Iris pigment epithelial cell (primary cell): ENCODE measurements at places on chromosomes 2 and 18.

- no peak for DNase-seq
These were observed 19.0 kb downstream of the RND3 start for GRCh38 chr2:150468350-150468960.

- DNase-seq: peak; percentile 42
These were observed 227.9 kb upstream of the SPRED2 start for GRCh38 chr2:65660340-65660739.

DNA sequence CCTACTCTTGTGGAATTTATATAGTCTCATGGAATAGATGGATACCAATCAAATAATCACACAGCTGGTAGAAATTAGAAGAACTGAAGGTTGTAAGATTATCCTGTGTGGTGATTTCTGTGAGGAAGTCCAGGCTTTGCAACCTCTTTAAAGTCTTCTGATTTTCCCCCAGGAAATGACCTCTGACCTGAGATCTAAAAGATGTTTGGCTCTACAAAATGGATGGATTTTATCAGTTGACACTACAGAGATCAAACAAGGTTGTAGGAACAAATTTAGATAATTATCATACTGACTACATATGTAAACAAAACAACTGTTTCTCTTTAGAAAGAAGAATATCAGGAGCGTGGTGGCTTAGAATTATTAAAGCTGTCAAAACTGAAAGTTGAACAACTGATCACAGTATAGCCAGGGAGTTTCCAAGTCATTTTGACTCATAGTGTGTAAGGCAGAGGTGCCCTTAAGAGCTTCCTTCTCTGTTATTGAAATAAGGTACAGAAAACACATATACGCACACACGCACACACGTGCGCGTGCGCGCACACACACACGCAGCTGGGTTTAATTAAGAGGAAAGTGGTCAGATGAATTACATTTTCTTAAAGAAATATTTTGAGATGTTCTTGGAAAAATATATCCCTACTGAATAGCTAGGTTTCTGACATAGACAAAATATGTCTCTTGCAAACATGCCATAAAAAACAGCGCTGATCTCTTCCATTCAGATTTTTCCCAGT is 35.5 kb upstream of the PELI1 start:
- peak; percentile 56 for DNase-seq

GRCh38 chr2:153495725-153496124 is 17.2 kb upstream of the RPRM start:
- no peak for DNase-seq

GRCh38 chr2:134137182-134137611 is 116.7 kb upstream of the MGAT5 start:
- peak; percentile 63 for DNase-seq

DNA sequence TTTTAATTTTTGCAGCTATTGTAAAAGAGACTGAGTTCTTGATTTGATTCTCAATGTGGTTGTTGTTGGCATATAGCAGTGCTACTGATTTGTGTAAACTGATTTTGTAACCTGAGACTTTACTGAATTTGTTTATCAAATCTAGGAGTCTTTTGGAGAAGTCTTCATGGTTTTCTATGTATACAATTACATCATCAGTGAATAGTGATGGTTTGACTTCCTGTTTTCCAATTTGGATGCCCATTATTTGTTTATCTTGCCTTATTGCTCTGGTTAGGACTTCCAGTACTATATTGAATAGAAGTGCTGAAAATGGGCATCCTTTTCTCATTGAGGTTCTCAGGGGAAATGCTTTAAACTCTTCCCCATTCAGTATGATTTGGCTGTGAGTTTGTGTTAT is 99.7 kb downstream of the GULP1 start:
- peak; percentile 26 for DNase-seq

DNA sequence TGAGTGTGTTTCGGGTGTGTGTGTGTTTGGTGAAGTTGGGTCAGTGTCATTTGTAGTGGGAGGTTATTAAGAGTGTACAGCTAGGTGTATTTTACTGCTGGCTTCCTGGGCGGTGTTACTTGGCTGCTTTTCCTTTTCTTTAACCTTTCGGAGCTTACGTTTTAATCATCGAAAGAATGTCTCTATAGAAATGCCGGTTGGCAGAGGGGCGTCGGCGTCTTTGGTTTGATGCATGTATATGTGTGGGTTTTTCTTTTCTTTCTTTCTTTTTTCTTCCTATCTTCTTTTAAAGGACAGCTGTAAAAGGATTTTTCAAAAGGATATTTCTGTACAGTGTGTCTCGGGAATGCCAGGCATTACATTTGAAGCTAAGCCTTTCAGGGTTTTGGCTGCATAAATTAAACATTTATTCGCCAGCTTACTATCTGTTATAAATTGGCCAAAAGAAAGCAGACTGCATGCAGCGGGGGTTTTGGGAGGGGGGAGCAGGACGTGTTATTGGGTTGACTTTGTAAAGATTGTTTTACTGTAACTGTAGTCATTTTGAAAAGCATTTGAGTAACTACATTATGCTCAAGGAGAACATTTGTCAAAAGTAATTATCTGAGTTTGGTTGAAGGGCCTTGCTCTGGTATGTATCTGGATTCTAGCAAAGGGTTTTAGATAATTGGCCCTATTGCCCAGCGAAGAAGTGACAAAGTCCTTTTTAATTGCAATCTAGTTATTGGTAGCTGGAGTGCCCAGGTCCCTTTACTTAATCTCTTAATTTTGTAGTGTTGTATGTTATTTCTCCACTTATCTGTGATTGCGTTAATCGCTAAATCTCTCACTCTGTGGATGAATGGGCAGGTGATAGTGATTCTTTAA is 1.6 kb downstream of the ASXL3 start:
- DNase-seq: no peak

- DNase-seq: no peak
These were observed 129.9 kb downstream of the CDC42EP3 start for GRCh38 chr2:37541516-37541915.

DNA sequence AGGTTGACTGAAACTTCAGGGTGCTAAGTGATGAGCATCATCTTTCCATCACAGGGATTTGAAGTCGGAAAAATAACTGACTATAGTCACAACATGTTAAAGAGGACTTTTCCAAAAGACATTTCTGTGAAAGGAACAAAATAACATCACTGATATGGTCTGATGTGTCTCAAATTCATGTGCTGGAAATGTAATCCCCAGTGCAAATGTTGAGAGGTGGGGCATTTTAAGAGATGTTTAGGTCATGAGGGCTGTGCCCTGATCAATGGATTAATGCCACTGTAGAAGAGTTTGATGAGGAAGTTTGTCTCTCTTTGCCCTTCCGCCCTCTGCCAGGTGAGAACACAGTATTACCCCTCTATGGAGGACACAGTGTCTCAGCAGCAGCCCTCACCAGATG is 95.9 kb downstream of the INO80D start:
- no peak for DNase-seq

DNA sequence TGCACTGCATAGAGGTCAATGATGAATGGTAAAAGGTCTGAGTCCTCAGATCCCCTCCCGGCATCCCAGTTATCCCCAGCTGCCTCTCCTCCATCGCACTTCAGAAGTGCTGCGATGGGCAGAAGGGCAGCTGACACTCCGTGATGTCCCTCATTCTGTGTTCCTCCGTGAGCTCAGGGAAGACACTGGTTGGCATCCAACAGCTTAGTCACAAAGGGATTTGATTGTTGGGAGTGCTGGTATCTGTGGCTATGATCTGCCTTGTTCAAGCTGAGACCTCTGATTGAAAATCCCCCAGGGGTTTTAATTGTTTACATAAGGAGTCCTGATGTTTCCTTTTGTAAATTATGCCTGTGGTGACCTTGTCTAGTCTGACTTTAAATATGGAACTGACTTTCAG is 19.0 kb upstream of the SAG start:
- DNase-seq: peak; percentile 26

GRCh38 chr18:28125051-28125450 is 51.9 kb downstream of the CDH2 start:
- peak; percentile 63 for DNase-seq

DNA sequence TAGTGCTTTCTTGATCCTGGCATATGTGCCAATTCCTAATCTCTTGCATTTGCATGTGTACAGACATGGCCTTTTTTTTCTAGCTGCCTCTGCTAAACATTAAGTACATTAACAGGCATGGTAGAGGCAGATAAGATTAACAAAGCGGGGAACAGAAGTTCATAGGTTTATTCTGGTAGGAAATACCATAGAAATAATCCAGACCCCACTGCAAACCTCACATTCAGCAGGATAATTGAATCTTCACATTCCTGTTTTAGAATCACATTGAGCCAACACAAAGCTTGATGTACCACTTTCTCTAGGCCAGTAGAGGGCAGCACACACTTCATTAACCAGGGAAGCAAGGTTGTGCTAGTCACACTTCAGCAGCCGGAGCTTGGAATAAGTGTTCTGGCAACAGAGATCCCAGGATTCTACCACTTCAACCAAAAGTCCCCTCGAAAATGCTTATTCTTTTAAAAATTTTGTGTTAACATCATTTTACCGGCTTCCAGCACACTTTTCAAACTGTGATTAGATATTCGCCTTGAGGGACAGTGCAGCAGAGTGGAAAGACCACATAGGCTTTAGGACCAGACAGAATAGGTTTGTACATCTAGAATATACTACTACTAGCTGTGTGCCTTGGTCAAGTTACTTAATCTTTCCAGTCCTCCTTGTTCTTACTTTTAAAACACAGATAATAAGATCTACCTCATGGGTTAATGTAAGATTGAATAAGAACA is 420.2 kb upstream of the CHST9 start:
- DNase-seq: peak; percentile 81

- no peak for DNase-seq
These were observed 61.8 kb downstream of the FMNL2 start for GRCh38 chr2:152396763-152397162.

DNA sequence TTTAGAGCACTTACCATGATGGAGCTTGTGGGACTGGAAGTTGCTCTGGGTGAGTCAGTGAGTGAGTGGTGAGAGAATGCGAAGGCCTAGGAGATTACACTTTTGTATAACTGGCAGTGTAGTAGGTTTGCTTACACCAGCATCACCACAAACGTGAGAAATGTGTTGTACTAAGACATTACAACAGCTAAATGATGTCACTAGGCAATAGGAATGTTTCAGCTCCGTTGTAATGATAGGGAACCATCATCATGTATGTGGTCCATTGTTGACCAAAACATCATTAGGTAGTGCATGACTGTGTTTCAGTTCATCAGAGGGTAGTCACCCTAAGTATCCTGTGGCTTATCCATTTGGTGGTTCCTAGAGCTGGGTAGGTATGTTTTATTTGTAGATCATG is 11.9 kb downstream of the ZNF407 start:
- DNase-seq: peak; percentile 89

GRCh38 chr2:233519787-233520611 is 46.6 kb downstream of the USP40 start:
- DNase-seq: no peak

DNA sequence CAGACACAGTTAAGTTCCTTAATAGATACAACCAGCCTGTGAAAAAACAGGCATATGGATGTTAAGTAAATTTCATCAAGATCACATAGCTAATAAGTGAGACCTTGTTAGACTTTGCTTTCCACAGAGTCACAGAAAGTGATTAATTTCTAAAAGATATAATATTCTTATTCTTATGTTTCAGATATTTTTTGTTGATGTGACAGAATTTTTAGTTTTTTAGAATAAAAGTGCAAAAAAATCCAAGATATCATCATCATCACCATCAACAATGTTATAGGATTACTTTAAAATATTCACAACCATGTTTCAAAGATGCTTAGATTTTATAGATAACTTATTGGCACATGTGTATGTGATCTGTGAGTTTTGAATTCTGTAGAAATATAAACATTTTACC is 132.3 kb upstream of the ITGA4 start:
- no peak for DNase-seq

DNA sequence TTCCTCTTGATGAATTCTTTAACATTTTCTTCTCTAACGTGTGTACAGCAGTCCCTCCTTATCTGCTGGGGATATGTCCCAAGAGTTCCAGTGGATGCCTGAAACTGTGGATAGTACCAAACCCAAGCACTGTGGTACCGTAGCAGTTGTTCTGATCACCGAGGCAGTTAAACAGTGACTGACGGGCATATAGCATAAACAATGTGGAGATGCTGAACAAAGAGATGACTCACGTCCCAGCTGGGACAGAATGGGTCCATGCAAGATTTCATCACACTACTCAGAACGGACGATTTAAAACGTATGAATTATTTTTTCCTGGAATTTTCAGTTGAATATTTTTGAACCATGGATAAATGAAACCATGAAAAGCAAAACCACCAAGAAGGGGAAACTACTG is 54.5 kb upstream of the SPAG16 start:
- DNase-seq: peak; percentile 97

- no peak for DNase-seq
These were observed 848.0 kb upstream of the FAM98A start for GRCh38 chr2:34447097-34447496.

GRCh38 chr2:238107525-238108422 is 7.6 kb downstream of the ESPNL start:
- DNase-seq: no peak

DNA sequence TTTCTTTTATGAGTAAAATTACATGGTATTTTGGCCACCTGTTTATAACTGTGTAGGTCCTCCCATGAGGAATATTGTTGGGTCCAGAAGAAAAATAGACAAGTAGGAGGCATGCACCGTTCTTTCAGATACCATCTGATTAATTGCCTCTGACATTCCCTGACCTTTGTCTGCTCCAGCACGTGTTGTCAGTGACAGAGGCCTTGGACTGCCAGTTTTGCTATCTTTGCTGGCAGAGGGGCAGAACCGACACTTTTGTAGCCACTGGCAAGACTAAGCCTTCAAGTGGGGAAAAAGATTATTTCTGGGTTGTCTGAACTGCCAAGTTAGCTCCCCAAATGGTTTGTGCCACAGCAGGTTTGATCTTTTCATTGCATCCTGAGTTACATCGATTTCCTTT is 276.9 kb downstream of the CAMKMT start:
- no peak for DNase-seq

DNA sequence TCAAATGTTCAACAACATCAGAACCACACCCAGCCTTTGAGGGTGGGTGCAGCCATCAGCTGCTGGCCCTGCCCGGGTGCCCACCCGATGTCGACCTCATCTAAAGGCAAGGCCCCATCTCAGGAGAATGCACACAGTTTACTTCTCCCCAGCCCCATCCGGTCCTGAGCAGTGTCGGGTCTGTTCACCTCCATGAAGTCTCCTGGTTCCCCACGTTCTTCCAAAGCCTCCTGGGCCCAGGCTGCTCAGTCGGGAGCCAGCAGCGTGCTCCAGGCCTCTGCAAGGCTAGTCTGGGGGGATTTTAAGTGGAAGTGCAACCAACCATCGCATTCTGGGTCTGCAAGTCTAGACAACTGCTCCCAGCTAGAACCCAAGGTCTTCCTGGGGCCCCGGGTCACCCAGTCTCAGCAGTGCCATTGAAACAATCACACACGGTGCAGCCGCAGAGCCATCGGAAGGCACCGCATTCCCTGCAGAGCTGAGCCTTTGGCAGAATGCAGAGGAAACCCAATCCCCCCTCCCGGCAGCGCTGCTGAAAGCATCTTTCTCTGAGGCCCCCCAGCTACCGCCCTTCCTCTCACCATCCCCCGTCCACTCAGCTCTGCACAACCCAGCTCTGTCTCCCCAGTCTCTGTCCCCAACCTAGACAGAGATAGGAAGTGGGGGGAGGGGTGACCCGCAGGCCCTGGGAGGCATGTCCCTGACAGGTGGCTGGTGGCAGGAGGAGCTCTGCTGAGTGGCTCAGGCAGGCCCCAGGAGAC is 8.5 kb downstream of the ESPNL start:
- no peak for DNase-seq

- no peak for DNase-seq
These were observed 91.5 kb downstream of the ALK start for GRCh38 chr2:29829841-29830240.
